Activated naive CD8-positive, alpha-beta T cell treated with anti-CD3 and anti-CD28 coated beads, Interleukin-2, amount 10 ng/mL, durations not matched to agents 7 days and 5 days (primary cell): ENCODE measurements at places on chromosomes 13 and 19. TPM values are rescaled to one million over a fixed set of nuclear protein-coding genes. Genes with fewer than 3 reads are reported as not detected.

The KRTDAP gene
- not detected for total RNA-seq

The ABHD17A gene
- total RNA-seq: 194 TPM

The SMIM17 gene
- total RNA-seq: 0.39 TPM

GRCh38 chr13:107680115-107680514 lies 535.2 kb downstream of the LIG4 start:
- DNase-seq: no peak

DNA sequence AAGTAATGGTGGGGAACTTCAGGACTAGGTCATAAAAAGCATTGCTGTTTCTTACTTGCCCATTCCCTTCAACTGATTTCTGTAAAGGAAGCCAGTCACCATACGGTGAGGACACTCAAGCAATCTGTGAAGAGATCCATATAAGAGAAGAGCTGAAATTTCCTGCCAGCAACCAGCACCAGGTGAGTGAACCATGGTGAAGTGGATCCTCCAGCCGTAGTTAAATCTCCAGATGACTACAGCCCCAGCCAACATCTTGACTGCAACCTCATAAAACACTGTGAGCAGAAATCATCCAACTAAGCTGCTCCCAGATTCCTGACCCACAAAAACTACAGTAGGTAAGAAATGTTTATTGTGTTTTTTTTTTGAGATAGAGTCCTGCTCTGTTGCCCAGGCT lies 3.8 kb upstream of the SLC6A16 start:
- no peak for DNase-seq

- no peak for DNase-seq
These were observed 59.3 kb upstream of the WDFY2 start for GRCh38 chr13:51524829-51525566.

DNA sequence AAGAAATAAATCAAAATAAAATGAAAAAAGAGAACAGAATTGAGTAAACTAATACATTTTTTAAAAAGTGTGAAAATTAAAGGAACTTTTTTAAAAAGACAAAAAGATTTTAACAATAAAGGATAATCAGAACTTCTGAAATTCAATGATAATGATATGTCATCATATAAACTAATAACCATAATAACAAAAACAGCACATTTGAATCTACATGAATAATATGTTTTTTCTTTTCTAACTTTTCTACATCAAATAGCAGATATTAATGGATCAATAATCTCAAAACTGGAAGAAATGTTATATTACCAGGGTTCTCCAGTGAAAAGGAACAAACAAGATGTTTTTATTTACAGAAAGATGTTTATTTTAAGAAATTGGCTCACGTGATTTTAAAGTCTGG lies 903.3 kb upstream of the MIR17HG start:
- no peak for DNase-seq

DNA sequence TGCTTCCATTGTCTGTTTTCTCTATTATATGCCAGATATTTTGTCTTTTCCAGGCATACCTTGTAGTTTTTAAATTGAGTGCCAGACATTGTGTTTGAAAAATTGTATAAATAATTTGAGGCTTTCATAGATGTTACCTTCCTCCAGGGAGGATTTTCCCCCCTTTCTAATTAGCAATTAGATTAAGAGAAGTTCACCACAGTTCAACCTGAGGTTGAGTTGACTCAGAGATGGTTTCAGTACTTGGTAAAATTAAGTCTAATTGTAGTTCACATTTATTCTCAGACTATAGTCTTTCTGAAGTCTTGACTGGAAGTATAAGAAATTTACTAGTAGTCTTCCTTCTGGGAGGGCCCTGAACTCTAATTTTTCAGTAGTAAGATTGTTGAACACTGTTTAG lies 104.1 kb upstream of the SCEL start:
- DNase-seq: no peak
